ENCODE measurements at places on chromosomes 2 and 18. TPM values are rescaled to one million over a fixed set of nuclear protein-coding genes. Genes with fewer than 3 reads are reported as not detected.

DNA sequence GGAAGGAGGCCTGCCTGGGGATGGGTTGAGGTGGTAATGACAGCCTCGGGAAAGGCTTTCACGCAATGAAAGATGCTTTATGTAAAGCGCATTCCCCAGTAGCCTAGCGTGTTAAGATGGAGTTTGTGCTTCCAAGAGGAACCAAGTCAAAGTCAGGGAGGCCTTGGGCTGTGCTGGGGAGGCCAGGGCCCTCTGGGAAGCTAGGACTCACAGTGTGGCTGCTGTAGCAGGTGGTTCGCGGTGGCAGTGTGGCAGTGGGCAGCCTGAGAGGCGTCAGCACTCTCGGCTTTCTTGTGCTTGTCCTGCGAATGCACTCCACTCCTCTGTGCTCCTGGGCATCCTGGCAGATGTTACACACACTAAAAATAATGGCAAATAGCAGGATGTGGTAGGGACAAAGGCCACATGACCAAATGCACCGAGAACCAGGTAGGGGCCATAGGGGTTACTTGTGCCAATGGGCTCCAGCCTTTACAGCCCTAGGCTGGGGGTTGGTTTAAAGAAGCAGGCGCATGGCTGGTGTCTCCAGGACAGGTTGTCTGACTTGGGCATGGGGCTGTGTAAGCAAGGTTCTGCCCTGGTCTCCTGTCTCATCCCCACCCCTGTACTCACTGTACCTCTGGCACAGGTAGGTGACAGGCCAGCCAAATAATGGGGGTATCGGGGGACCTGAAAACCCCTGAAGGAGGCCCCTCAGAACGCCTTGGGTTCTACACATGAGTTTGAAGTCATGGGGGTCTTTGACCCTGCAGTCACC lies 154.4 kb upstream of the TWIST2 start:
- peaks cover 1% of the 10 kb centered on the region for H3K27me3 ChIP-seq
- no peaks in the 10 kb centered on the region for H3K36me3 ChIP-seq
- no peak overlapping the region for H3K4me3 ChIP-seq
- no peaks in the 10 kb centered on the region for H3K4me1 ChIP-seq
- DNase-seq = no peak
- H3K27ac ChIP-seq = no peak overlapping the region

DNA sequence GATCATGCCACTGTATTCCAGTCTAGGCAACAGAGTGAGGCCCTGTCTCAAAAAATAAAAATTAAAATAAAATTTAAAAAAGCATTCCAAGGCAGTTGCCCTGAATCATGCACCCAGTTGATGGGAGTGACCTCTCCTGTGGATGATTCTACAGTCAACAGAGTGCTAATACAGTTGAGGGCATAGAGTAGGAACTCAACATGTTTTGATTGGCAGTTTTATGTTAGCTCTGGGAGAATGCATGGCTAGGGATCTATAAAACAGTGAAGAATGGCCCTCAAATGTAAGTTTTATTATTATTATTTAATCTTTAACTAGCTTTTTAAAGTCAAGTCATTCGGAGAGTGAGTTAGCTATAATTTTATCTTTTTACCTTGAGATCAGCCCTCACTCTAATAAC lies 228.5 kb upstream of the ITGA4 start:
- no peaks in the 10 kb centered on the region for H3K27me3 ChIP-seq
- no peak for DNase-seq
- H3K4me1 ChIP-seq = peaks cover 33% of the 10 kb centered on the region

GRCh38 chr2:10790228-10790973 lies 22.2 kb downstream of the PDIA6 start:
- H3K27ac ChIP-seq = peak overlapping the region; percentile 63
- peaks cover 80% of the 10 kb centered on the region for H3K36me3 ChIP-seq
- DNase-seq = peak; percentile 43

Gene ZNF521
- total RNA-seq = not detected

DNA sequence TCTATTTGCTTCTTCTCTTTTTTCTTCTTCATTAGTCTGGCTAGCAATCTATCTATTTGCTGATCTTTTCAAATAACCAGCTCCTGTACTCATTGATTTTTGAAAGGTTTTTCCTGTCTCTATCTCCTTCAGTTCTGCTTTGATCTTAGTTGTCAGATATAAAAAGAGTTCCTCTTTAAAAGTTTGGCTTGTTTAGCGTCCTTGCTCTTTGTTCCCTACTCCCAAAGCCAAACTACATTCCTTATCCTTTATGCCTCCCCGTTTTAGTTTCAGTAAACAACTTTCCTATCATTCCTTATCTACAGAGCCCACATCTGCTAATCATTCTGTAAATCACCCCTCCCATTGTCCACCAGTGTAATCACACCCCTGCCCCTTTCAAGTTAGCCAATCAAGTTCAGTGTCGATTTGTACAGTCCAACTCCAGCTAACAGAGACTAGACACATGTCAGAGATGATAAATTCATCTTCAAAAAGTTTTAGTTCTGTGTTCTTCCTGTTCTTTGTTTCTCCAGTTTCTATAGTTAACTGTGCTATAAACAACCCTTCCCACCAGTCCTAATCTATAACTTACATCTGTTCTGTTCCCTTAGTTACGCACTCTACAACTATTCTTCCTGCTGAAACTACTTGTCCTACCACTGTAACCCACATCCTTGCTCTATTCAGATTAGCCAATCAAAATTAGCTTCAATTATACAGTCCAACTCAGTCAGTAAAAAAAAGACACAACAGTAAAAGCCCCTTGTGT lies 44.4 kb downstream of the TFPI start:
- no peaks in the 10 kb centered on the region for H3K36me3 ChIP-seq
- H3K27me3 ChIP-seq = no peaks in the 10 kb centered on the region
- H3K27ac ChIP-seq = no peak overlapping the region
- DNase-seq = no peak
- H3K4me3 ChIP-seq = no peak overlapping the region

Gene HOXD13
- not detected for total RNA-seq

- H3K27me3 ChIP-seq = no peaks in the 10 kb centered on the region
- H3K27ac ChIP-seq = no peak overlapping the region
- no peaks in the 10 kb centered on the region for H3K36me3 ChIP-seq
- H3K4me1 ChIP-seq = peaks cover 38% of the 10 kb centered on the region
- no peak for DNase-seq
Measured at GRCh38 chr2:191180276-191180675, 29.5 kb upstream of the STAT4 start.

- no peaks in the 10 kb centered on the region for H3K36me3 ChIP-seq
- no peaks in the 10 kb centered on the region for H3K4me1 ChIP-seq
- no peak for DNase-seq
- H3K27me3 ChIP-seq = no peaks in the 10 kb centered on the region
Measured at GRCh38 chr2:211367293-211367692, 810.9 kb downstream of the CPS1 start.

Gene TMEM247
- not detected for total RNA-seq

DNA sequence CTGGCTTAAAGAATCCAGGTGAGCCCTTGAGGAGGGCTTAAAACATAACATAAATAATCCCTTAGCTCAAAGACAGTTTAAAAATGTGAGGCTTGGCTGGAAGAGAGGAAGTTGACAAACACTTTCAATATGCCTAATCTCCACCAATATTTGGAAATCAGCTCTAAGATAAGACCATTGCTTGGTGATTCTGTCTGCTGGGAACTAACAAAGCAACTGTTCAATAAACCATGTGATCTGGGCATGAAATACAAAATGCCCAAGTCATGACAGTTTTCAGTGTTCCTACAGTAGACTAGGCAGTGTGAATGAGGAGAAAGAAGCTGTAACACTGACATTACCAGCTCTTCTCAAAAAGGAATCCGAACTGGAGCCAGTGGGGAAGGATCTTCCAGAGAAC lies 10.7 kb downstream of the MFF start:
- no peak overlapping the region for H3K27ac ChIP-seq
- H3K27me3 ChIP-seq = no peaks in the 10 kb centered on the region
- DNase-seq = no peak
- H3K4me3 ChIP-seq = no peak overlapping the region
- peaks cover 46% of the 10 kb centered on the region for H3K36me3 ChIP-seq

- DNase-seq = no peak
- peaks cover 44% of the 10 kb centered on the region for H3K4me1 ChIP-seq
- no peak overlapping the region for H3K27ac ChIP-seq
- H3K4me3 ChIP-seq = no peak overlapping the region
- H3K27me3 ChIP-seq = no peaks in the 10 kb centered on the region
- peaks cover 64% of the 10 kb centered on the region for H3K36me3 ChIP-seq
Measured at GRCh38 chr2:135063210-135063609, 11.1 kb downstream of the RAB3GAP1 start.

Gene REEP1
- 0.23 TPM for total RNA-seq

Gene BMP10
- not detected for total RNA-seq

DNA sequence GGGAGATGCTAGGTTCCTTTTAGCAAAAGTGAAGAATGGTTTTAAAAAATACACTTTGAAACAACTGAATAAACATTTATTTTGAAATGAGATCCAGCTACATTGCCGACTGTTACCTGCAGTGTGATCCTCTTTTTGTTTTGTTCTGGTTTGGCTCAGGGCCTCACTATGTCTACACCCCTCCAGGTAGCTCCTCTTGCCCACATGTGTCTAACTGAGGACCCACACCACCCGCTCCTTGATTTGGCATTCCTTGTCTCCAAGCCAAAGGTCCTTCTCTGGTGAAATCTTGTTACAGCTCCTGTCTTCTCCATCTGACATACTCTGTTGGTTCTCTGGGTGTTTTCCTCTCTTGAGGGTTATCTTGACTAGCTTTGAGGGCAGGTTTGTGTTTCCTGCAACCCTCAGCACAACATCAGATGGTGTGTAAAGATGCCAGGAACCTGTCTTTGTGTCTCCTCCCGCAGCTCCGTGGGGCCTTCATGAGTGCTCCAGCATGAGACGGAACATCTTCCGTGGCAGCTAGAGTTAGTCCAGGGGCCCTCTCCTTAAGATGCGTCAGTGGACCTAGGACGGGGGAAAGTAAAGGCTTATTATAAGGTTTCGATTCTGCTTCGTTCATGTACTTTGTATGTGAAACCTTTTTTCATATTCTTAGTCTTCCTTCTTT lies 32.1 kb downstream of the MAP4K4 start:
- H3K27ac ChIP-seq = peak overlapping the region; percentile 77
- peaks cover 2% of the 10 kb centered on the region for H3K36me3 ChIP-seq
- peak; percentile 33 for DNase-seq
- H3K4me3 ChIP-seq = peak overlapping the region; percentile 58
- H3K27me3 ChIP-seq = no peaks in the 10 kb centered on the region

Gene RNF181
- 112 TPM for total RNA-seq

DNA sequence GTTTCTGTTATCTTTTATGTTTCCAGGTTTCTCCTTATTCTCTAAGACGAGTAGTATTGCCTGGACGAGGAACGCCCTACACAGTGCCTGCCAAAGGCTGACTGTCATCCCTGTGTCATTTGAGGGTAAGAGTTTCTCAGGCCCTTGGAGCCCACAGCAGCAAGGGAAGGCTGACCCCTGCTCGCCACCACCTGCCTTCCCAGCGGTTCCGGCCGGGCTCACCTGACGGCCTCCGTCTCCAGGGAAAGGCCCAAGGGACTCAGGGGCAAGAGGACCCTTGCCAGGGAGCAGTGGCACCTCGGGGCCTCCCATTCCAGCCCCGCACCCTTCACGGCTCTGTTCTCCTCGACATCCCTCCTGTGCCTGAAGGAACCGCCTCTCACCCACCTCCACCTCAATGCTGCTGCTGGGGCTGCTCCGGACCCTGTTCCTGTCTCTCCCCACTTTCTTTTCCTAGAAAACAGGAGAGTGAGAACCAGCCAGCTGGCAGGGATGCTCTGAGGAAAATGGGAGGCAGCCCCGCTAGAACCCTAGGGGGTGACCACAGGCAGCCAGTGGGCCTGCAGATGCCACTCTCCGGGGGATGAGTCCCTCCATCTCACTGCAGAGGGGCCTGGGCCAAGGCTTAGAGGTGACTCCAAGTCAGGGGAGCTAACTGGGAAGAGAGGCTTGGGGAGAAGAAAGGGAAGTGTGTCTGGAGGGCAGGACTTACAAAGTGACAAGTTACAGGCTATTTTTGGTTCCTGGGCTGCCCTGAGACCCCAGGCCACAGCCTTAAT lies 1.9 kb downstream of the LIMS2 start:
- H3K27me3 ChIP-seq = peaks cover 54% of the 10 kb centered on the region
- H3K27ac ChIP-seq = no peak overlapping the region
- no peaks in the 10 kb centered on the region for H3K36me3 ChIP-seq
- no peak overlapping the region for H3K4me3 ChIP-seq
- H3K4me1 ChIP-seq = peaks cover 6% of the 10 kb centered on the region

Gene COBLL1
- total RNA-seq = 0.36 TPM

Gene SLC30A3
- 0.43 TPM for total RNA-seq

DNA sequence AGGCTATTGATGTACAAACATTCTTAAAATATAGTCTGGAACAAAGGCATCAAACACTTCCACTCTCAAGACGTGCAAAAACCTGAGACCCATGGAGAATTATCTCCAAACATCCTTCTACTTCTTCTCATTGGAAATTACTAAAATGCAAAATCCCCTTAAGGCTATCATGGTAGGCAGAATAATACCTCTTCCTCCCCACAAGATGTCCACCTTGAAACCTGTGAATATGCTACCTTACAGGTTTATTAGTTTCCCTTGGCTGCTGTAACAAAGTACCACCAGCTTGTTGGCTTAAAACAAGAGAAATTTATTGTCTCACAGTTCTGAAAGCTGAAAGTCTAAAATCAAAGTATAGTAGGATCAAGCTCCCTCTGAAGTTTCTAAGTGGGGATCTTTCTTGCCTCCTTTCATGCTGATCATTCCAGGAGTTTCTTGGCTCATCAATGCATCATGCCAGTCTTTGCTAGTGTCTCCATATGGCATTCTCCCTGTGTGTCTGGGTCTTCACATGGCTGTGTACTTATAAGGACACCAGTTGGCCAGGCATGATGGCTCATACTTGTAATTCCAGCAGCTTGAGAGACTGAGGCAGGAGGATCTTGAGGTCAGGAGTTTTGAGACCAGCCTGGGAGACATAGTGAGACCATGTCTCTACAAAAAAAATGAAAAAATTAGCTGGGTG lies 163.7 kb upstream of the NCK2 start:
- DNase-seq = no peak
- peaks cover 41% of the 10 kb centered on the region for H3K4me1 ChIP-seq
- H3K27ac ChIP-seq = no peak overlapping the region
- H3K27me3 ChIP-seq = no peaks in the 10 kb centered on the region
- no peak overlapping the region for H3K4me3 ChIP-seq

Gene RALBP1
- 47.8 TPM for total RNA-seq

DNA sequence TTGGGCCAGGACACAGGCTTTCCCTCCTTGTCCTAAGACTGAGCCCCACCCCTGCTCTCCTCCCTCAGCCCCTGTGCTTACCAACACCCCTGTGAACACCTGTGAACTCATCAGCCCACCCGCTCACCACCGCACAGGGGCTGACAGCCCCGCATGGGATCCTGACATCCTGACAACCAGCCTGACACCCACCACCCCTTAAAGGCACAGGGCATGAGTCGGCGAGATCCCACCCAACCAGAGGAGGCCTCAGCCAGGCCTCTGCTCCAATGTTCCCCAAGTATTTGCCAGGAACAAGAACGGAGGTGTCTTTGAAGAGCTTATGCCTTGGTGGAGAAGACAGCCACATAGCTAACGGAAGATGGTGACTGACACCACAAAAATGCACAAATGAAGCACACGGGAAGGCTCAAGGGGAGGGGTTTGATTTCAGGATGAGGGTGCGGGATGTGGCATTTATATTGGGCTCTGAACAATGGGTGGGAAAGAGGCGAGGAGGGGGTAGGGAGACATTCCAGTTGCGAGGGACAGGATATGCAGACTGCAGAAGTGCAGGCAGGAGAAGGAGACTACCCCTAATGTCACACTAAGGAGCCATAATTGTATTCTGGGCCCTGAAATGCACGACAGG lies 11.0 kb downstream of the RAB11FIP5 start:
- H3K4me3 ChIP-seq = no peak overlapping the region
- no peaks in the 10 kb centered on the region for H3K4me1 ChIP-seq
- H3K27me3 ChIP-seq = no peaks in the 10 kb centered on the region
- DNase-seq = no peak

Measured in activated CD8-positive, alpha-beta T cell treated with anti-CD3 and anti-CD28 coated beads for 36 hours (primary cell).